ENCODE measurements at places on chromosomes 1 and 21. TPM values are rescaled to one million over a fixed set of nuclear protein-coding genes. Genes with fewer than 3 reads are reported as not detected.

PIGR gene
- total RNA-seq = not detected

E2F2 gene
- 2.2 TPM for total RNA-seq

DIRAS3 gene
- 1.5 TPM for total RNA-seq

NCMAP gene
- 0.03 TPM for total RNA-seq

GALNT2 gene
- total RNA-seq = 158 TPM

KLHDC8A gene
- total RNA-seq = 0.79 TPM

ETNK2 gene
- 12.6 TPM for total RNA-seq

OR2T35 gene
- total RNA-seq = not detected

PIGP gene
- total RNA-seq = 13.9 TPM

RER1 gene
- 135 TPM for total RNA-seq

ADGRB2 gene
- 4.9 TPM for total RNA-seq

OR2L5 gene
- total RNA-seq = not detected

EBNA1BP2 gene
- total RNA-seq = 186 TPM

CD34 gene
- not detected for total RNA-seq

C8B gene
- total RNA-seq = not detected

ESPN gene
- 1.0 TPM for total RNA-seq

CAMK1G gene
- 0.20 TPM for total RNA-seq

GPR52 gene
- total RNA-seq = not detected

GAS5 gene
- 308 TPM for total RNA-seq

PLA2G2D gene
- total RNA-seq = not detected

RGS13 gene
- not detected for total RNA-seq

SAMSN1 gene
- total RNA-seq = not detected

KRTAP7-1 gene
- total RNA-seq = not detected

FCMR gene
- 5.2 TPM for total RNA-seq

ABCB10 gene
- total RNA-seq = 19.0 TPM

PLEKHO1 gene
- total RNA-seq = 6.9 TPM

OSCP1 gene
- total RNA-seq = 7.4 TPM

KCNA2 gene
- 0.10 TPM for total RNA-seq

BCL2L15 gene
- 0.38 TPM for total RNA-seq

EEIG2 gene
- 4.3 TPM for total RNA-seq

TSACC gene
- total RNA-seq = 1.9 TPM

ADAMTSL4 gene
- 6.8 TPM for total RNA-seq

NECTIN4 gene
- 1.9 TPM for total RNA-seq

ABCG1 gene
- 2.7 TPM for total RNA-seq

CD84 gene
- not detected for total RNA-seq

GNG12 gene
- total RNA-seq = 69.6 TPM

FAF1 gene
- total RNA-seq = 38.8 TPM

RBM11 gene
- total RNA-seq = not detected

MX2 gene
- total RNA-seq = not detected

LCE6A gene
- total RNA-seq = not detected

FCER1G gene
- total RNA-seq = not detected

DLGAP3 gene
- total RNA-seq = 0.22 TPM

WDTC1 gene
- total RNA-seq = 6.1 TPM

TNFRSF1B gene
- 0.48 TPM for total RNA-seq

LIPI gene
- total RNA-seq = not detected

ECE1 gene
- 61.8 TPM for total RNA-seq

ZNF678 gene
- 1.7 TPM for total RNA-seq

PARK7 gene
- total RNA-seq = 337 TPM

FOXD3 gene
- 0.73 TPM for total RNA-seq

KCNJ15 gene
- total RNA-seq = 0.55 TPM

AMY1A gene
- total RNA-seq = not detected

ZNF593OS gene
- total RNA-seq = not detected

HES3 gene
- total RNA-seq = not detected

RHD gene
- not detected for total RNA-seq

BMP8B gene
- 5.4 TPM for total RNA-seq

PRKAB2 gene
- 12.5 TPM for total RNA-seq

KCNH1 gene
- total RNA-seq = 2.0 TPM

BGLAP gene
- total RNA-seq = 0.21 TPM

SYTL1 gene
- 0.39 TPM for total RNA-seq
